ENCODE measurements at places on chromosomes 13 and 19. TPM values are rescaled to one million over a fixed set of nuclear protein-coding genes. Genes with fewer than 3 reads are reported as not detected.

DNA sequence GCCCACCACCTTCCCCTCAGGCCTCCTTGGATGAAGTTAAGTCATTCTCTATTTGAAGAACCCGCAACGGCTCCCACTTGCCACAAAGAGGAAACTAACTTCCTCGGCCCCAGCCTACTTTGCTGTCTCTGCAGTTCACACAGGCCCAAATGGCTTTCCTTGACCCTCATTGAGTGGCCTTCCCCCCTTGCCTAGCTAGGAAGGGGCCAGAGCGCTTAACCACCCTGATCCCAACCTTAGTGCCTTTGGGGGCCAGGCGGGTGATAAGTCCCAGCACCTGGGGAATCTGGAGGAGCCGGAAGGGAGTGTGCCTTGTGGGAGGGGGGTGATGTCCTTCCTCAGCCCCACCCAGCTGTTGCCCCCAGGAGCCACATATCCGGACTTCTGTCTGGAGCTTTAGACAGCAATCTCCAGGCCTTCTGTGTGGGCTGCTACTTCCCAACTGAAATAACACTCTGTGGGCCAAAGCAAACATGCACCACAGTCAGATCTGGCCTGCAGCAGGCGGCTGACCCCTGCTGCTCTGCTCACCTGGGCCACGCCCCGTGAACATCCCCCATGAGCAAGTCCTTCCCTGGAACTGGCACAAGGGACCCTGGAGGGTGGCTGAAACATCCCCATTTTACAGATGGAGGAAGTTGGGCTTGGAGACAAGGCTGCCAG, 10.5 kb downstream of the NECTIN2 start:
- no peak for DNase-seq

FBXO27 gene
- polyA plus RNA-seq, result 4.3 TPM

- no peak for DNase-seq
Measured at GRCh38 chr13:32629866-32630265, 43.6 kb downstream of the PDS5B start.

DNA sequence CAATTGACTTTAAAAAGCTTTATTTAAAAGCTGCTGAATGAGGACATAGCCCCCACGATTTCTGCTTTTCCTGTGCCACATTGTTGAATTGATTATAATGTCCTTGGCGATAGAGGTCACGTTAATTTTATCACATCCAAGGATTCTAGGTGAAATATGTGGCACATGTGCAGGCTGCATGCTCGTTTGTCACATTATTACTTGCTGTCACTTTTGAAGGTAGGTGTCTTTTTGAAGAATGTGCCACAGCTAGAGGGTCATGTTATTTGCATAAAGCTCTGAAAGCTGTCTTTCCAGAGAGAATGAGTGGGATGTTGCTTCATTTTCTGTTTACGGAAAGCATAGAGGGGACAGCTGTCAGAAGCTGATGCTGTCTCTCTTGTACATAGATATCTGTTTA, 927.6 kb upstream of the ATXN8OS start:
- no peak for DNase-seq

DNA sequence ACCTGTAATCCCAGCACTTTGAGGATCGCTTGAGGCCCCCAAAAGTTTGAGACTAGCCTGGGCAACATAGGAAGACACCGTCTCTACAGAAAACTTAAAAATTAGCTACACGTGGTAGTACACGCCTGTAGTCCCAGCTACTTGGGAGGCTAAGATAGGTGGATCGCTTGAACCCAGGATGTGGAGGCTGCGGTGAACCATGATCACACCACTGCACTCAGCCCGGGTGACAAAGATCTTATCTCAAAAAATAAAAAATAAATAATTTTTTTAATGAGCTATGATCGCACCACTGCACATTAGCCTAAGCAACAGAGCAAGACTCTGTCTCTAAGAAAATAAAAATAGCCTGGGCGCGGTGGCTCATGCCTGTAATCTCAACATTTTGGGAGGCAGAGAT, 6.6 kb downstream of the RCBTB2 start:
- DNase-seq, result no peak

DNA sequence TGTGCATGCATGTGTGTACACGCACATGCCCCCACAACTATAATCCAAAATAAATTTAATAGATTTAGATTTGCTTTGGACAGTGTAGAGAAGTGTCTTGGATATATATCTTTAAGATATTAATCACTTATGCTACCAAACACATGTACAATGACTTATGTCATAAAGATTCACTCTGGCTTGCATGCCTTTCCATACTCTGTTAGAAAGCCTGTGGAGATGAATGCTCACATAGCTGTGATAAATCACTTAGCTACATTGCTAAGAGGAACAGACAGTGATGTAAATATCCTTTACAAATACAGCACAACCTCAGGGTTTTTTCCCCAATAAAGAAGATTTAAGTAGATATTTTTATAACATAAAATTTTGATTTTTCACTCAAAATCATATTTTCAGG, 2484.8 kb upstream of the PCDH20 start:
- no peak for DNase-seq

DNA sequence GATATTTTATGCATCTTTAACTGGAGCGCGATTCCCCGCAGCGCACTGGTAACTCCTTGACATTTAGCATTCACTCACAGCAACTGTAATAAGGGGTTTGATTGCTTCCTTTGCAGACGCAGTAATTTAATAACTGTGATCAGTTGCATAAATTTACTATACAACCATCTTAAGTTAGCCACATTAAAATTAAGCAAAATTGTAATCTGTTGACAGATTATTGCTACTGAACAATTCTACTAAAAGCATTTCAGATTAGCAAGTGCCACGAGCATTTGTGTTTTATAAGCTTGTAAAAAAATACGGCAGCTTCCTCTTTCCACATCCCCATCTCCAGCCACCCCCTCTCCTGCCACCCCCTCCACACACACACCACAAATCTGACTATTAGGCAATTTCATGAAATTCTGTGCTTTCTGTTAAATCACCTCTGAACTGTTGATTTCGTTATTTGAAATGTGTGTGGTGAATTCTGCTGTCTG, 44.4 kb downstream of the TSHZ3 start:
- no peak for DNase-seq

DNA sequence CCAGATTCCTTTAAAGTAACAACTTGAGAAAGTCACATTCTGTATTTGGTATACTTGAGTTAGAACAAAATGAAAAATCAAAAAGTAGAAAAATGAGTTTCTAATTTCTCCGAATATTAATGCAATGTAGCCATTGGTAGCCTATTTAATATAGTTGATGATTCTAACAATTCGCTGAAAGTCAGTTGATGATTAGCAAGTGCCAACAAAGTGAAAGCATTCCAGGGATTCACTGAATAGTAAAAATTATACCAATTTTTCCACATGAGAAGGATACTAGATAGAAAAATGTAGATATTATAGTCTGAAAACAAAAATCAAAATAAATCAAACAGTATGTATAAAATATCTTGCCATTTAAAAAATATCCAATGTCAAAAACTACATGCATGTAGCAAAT, 117.2 kb downstream of the FREM2 start:
- no peak for DNase-seq

CGB5 gene
- not detected for polyA plus RNA-seq

GRCh38 chr13:42168496-42168895, 103.5 kb upstream of the AKAP11 start:
- no peak for DNase-seq

ZNF709 gene
- 8.6 TPM for polyA plus RNA-seq

DNA sequence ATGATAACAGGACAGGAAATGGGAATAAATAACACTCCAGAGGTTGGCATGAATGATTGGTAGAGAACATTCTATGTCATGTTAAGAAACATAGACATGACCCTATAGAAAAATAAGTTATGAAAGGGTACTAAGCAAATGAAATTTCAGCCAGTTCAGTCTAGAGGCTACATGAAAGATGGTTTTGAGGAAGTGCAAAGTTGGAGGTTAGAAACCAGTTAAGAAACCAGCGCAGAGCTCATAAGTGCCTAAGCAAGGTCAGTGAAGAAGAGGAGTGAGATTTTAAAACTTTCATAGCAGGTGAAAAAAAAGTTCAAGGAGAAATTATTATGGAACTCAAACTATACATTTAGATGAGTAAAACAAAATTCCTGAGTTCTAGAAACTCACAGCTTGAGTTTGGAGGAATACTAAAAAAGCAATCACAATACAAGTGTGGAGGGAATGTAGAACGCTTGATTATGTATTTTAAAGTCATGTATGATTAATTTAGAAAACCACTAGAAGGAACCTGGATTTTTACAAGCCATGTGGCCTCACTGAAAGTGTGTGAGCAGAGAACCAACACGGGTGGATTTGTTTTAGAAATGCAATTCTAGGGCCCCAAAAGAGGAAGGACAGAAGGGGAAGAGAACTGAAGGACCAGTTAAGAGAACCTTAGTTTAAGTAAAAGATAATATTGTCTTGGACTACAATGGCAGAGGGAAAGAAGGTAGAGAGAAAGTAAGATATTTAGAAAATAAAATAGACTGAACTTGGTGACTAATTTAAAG, 162.4 kb downstream of the PCDH20 start:
- DNase-seq, result no peak

GRCh38 chr13:33087091-33087490, 70.9 kb downstream of the KL start:
- no peak for DNase-seq

DNA sequence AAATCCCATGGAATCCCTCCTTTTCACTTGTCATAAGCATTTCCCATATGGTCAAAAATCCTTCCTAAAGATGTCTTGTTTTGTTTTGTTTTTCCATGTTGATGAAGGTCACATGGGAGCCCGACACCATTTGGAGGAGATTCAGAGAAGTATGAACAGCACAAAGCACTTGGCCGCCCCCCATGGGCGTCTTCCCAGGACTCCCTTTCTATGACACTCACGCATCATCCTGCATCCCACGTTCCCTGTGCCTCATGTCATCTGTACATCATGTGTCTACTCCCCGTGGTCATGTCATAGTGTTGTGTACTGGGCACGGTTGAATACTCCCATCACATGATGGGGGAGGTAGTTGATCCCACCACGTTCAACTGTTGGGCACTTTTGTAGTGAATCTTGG, 2.0 kb downstream of the ZSCAN1 start:
- DNase-seq, result no peak

- DNase-seq, result no peak
Measured at GRCh38 chr13:60696602-60697001, 299.6 kb downstream of the TDRD3 start.

DNA sequence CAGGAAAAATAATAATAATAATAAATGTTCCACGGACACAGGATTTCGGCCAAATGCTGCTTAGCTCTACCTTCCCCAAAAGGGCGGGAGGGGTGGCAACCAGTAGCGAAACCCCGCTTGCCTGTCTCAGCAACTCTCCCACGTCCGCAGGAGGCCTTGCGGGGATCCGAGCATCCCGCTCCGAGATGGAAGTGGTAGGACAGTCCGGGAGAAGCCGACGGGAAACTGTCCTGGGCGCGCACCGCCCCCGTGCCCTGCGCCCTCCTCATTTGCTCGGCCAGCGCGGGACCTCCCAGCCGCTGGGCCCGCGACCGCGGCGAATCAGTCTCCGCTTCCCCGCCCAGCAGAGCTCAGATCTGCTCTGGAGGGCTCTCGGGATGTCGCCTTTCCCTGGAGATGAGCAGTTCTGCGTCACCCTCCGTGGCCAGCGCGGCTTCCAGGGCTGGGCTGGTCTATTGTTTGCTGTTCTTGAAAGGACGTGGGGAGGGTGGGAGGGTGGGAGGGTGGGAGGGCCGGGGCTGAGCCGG, 48.9 kb upstream of the PABPC3 start:
- peak; percentile 33 for DNase-seq

MLNR gene
- polyA plus RNA-seq, result 0.21 TPM

SPACA4 gene
- 0.17 TPM for polyA plus RNA-seq

GRCh38 chr19:45637890-45638667, 1.1 kb downstream of the EML2 start:
- DNase-seq, result no peak

DNA sequence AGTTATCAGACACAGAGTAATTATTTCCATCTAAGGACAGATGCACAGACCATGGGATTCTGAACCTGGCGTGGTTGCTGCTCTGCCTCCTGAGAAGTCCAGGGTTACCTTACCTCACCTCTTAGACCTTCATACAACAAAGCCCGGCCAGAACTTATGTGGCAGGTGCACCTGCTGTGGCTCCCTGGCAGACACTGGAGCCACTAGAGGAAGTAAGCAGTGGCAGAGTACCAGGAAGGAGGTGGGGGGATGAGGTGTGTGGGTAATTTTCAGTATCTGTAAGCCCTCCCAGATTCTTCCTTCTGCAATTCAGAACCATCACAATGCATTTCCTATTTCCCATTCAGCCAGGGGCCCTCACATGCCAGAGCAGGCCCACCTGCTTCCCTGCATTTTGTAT, 106.1 kb upstream of the DOCK9 start:
- DNase-seq, result no peak

- DNase-seq, result no peak
Measured at GRCh38 chr19:17931532-17932191, 1.2 kb upstream of the CCDC124 start.

DNA sequence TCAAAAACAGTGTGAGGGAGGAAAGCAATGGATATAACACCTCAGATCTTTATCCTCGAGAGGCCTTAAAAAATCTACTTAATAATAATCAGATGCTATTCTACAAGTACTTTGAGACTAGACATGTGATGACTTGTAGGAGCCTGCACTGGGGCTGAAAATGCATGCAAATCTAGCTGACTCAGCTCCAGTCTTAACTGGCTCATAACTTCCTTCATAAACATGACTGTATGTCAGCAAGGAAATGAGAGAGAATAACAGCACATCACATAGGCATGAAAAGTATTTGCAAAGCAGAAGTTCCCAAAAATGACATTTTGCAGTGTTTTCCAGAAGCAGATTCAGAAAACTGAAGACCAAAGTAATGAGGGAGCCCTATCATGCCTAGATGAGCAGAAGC, 38.1 kb downstream of the PSG5 start:
- DNase-seq, result no peak

- DNase-seq, result no peak
Measured at GRCh38 chr13:68099631-68100030, 869.5 kb upstream of the PCDH9 start.

KCTD4 gene
- not detected for polyA plus RNA-seq

DNA sequence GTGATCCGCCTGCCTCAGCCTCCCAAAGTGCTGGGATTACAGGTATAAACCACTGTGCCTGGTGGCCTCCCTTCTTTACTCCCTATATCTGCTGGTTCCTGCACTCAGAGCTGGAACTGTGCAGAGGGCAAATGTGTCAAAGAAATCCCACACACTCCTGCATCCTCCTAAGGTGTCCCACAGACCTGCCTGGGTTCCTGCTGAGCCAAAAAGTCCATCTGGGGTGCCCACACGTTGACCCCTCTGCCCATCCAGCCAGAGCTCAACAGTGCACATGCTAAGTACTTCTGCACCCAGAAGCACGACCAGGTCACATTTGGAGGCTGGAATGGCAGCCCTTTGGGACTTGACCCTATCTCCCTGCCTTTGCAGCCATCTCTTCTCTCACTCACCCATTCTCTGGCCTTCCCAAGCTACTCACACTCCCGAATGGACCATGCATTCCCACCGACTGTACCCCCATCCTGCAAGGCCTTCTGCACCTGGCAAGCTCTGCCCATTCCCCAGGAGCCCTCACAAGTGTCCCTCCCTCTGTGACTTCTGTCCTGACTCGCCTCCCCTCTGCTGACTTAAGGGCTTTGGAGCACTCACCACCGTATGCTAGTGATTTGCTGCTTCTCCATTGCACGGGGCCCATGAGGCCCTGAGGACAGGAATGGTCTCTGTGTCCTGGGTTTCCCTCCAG, 152.1 kb downstream of the KCTD15 start:
- no peak for DNase-seq
